ENCODE measurements at places on chromosomes 2 and 18. TPM values are rescaled to one million over a fixed set of nuclear protein-coding genes. Genes with fewer than 3 reads are reported as not detected.

ALK gene
- 0.10 TPM for total RNA-seq

GRCh38 chr2:20619624-20620024 lies 31.3 kb downstream of the HS1BP3 start:
- DNase-seq, result no peak

KLHL29 gene
- 6.9 TPM for total RNA-seq

COLEC11 gene
- not detected for total RNA-seq

EPB41L3 gene
- 40.1 TPM for total RNA-seq

DNA sequence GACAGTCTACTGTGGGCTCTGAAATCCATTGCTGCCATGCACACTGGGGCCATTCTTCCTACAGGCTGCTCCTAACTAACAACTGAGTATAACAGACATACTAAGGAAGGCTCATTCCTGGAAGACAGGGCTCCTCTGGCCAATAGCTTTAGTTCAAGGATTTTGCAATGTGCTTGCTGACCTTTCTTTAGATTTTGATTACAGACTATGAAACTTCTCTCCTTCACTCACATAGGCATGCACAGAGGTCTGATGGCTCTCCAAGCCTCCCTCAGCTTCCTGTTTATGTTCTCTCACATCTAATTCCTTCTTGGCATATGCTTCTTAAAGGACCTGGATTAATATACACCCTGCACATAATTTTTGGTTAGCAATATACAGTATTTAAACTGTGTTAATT lies 34.4 kb upstream of the ROCK1 start:
- DNase-seq, result no peak

All from skin of body (tissue), 3 donors.